Thoracic aorta endothelial cell (primary cell): ENCODE measurements at places on chromosomes 1 and 21. TPM values are rescaled to one million over a fixed set of nuclear protein-coding genes. Genes with fewer than 3 reads are reported as not detected.

CCDC190 gene
- total RNA-seq, result 2.3 and 5.5 TPM in 2 replicates

ZNF695 gene
- 3.2 and 4.5 TPM in 2 replicates for total RNA-seq

AADACL4 gene
- not detected in 2 replicates for total RNA-seq

LCE2A gene
- total RNA-seq, result not detected in 2 replicates

RNF220 gene
- 60.8 and 63.6 TPM in 2 replicates for total RNA-seq

SLC6A9 gene
- 0.86 and 0.93 TPM in 2 replicates for total RNA-seq

DCST1 gene
- not detected in 2 replicates for total RNA-seq

MATN1 gene
- total RNA-seq, result under 0.01 and 0.13 TPM in 2 replicates

RXRG gene
- total RNA-seq, result not detected in 2 replicates

RAD54L gene
- total RNA-seq, result 7.3 and 11.1 TPM in 2 replicates
